ENCODE measurements at places on chromosomes 5 and 9. TPM values are rescaled to one million over a fixed set of nuclear protein-coding genes. Genes with fewer than 3 reads are reported as not detected.

PLPPR1 gene
- 17.4 TPM for polyA plus RNA-seq

SPINK13 gene
- 0.79 TPM for polyA plus RNA-seq

ANKRD34B gene
- 0.25 TPM for polyA plus RNA-seq

TMEM171 gene
- polyA plus RNA-seq, result 6.3 TPM

CDKN2B gene
- polyA plus RNA-seq, result 0.21 TPM

FOXD4L5 gene
- 0.14 TPM for polyA plus RNA-seq

IFNA13 gene
- not detected for polyA plus RNA-seq

KIF12 gene
- polyA plus RNA-seq, result 223 TPM

C9orf50 gene
- polyA plus RNA-seq, result 0.91 TPM

Data from left renal cortex interstitium (tissue), 4 donors.